Stimulated activated CD4-positive, alpha-beta T cell treated with anti-CD3 and anti-CD28 coated beads, Interleukin-1b, Interleukin-23, amount 100 ng/mL, for 1 hour (primary cell): ENCODE measurements at places on chromosomes 12 and 14.

- no peak for DNase-seq
Observed at GRCh38 chr12:93706824-93707223, 29.6 kb downstream of the CRADD start.

DNA sequence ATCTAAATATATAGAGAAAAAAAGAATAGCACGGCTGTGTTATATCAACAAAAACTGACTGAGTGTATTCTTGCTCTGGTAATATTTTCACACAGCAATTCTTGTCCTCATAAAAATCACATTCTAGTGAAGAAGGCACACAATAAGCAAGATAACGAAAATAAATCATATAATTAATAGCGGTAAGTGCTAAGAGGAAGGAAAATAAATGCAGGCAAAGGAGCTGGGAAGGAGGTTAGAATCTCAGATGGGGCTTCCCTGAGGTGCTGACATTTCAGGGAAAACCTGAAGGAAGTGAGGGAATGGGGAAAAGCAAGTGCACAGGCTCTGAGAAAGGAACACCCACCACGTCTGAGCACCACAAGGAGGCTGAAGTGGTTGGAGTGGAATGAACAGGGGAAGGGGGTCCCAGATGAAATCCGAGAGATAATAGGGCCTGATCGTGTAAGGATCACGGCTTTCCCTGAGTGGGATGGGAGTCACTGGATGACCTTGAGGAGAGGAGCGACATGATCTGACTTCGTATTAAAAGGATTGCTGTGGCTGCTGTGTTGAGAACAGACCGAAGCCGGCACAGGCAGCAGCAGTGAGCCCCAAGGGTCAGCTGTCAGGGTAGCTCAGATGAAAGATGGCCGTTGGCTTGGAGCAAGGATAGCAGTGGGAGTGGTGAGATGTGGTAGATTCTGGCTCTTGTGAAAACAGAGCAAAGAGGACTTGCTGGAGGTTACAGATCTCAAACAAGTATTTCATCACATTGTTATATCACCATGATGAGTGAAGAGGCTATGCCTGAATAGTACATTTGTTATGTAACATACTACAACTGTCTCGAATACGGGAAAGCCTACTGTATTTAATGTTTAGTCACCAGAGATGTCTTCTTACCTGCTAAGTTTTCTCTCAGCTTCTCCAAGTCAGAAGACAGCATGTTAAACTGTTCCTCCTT, 67.1 kb upstream of the VPS33A start:
- DNase-seq, result no peak

GRCh38 chr12:26760657-26761293, 72.2 kb downstream of the ITPR2 start:
- DNase-seq, result no peak

DNA sequence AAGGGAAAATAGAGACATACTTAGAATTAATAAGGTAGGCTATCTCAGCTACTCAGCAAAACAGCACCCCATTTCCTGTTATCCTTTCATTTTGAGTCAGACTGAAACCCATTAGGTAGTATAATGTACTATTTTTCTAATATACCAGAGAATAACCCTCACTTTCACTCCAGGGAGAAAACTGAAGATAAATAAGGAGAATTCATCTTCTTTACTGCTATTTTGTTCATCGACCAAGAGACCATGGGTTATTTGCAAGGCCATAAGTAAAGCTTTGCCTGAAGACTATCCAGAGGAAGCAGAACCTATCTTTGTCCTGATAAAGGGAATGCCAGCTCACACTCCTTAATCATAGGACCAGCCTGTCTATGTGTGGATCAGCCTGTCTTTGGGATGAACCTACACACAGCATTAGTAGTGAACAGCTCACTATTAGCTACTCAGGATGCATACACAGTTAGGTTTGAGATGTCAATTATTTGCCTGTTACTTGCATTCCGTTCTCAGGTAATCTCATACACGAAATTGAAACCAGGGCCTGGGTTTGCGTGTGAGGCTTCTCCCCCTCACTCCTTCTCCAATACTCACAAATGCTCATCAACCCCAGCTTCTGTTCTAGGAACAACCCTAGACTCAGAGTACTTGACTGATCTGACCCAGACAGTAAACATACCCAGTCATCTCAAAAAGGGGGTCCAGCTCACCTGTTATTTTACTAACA, 124.4 kb downstream of the DAD1 start:
- DNase-seq, result no peak

- no peak for DNase-seq
Observed at GRCh38 chr14:75132382-75133086, 5.7 kb upstream of the NEK9 start.

DNA sequence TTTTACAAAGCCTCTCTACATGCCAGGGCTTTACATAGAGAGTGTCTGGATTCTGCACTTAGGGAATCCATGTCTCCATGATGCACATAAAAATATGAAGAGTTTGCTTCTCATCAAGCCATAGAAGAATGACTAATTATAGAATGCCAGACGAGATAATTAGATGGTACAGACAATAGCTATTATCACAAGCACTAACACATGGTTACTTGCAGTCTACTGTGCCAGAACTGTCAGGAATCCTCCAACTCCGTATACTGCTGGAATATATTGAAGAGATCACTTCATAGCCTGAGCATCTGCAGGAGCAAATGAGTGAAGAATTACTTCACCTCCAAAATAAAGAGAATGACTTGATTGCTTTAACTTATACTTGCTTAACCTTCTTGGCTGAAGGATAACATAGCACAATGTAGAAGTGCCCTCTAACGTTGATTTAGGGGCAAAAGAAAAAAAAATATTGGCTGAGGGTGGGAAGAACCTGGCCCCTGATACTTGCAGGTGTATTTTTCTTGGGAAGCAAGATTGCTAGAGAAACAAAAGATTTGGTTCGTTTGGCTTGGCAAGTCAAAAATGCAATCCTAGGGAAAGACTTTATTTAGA, 272.8 kb upstream of the FAR2 start:
- no peak for DNase-seq

DNA sequence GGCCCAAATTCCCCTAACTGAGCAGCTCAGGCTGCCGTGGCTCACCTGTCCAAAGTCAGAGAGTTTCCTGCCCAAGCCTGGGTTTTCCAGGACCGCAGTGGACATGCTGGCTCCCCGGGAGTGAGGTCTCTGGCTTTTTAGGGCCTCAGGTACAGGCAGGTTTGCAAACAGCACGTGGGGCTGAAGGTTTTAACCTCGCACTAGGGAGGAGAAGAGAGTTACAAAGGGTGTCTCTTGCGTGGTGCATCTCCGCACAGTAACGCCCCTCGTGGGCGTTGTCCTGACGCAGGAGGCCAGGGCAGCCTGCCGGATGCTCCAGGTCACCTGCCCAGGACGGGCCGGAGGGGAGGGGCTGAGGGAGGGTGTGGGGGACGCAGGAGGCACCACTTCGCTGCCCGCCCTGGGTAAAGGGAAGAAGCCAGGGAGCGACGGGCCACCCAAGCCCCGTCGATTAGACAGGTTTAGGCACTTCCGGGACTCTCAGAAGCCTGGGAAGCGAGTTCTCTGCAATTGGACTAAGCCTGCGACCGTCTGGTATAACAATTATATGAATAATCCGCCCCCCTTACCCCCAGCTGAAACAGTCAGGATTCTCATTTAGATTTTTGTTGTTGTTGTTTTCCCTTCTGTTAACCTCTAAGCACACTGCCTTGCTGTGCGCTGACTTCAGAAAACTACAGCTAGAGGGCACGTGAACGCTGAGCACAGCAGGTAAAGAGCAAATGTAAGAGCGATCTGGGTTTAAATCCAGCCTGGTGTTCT, at the start of gene PAH:
PAH (minus strand) TSS at position 219 of the 762 bp plus-strand sequence; CDS start at position 105, 114 bp downstream.
- no peak for DNase-seq

- DNase-seq, result no peak
Observed at GRCh38 chr12:38904537-38905479, 583 bp downstream of the CPNE8 start.

DNA sequence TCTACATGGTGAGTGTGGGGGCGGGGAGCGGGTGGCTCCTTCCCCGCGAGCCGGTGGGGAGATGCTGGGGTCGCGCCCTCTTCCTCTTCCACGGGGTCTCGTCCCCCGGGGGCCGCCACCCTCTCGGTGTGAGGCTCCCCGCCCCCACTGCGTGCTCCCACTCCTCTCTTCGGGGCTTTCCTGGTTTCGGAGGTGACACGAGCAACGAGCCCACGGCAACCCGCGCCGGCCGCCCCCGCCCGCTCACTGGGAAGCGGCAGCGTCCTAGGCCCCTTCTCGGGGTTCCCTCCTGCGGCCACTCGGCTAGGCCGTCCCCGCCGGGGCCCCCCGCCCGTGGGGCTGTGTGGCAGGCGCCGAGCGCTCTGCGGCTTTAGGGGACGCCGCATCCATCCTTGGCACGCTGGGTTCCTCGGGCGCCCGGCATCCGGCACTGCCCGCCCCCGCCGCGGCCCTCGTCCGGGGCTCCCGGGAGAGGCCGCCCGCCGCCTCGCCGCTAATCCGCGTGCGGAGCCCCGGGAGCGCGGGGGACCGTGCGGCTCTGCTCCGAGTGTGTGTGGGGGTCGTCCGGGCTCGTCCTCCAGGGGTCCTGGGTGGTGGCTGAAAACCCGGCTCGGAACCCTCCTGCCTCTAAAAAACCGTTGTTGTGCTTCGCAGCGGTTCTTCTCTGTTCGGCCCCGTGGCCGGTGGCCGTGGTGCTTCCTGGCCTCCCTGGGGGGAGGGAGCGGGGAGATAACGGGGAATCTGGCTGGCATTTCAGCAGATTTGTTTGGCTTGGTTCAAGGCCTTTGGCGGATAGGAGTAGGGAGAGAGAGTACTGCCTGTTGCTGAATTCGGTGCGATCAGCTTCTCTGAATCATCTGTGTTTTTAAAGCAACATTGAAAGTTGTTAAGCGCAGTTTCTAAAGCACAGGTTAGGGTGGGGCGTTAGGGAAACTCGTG, 1.0 kb downstream of the PCNX1 start:
- no peak for DNase-seq

- no peak for DNase-seq
Observed at GRCh38 chr12:75655315-75655806, 144.0 kb upstream of the KRR1 start.

GRCh38 chr14:37122288-37122687, 50.1 kb downstream of the SLC25A21 start:
- DNase-seq, result no peak

DNA sequence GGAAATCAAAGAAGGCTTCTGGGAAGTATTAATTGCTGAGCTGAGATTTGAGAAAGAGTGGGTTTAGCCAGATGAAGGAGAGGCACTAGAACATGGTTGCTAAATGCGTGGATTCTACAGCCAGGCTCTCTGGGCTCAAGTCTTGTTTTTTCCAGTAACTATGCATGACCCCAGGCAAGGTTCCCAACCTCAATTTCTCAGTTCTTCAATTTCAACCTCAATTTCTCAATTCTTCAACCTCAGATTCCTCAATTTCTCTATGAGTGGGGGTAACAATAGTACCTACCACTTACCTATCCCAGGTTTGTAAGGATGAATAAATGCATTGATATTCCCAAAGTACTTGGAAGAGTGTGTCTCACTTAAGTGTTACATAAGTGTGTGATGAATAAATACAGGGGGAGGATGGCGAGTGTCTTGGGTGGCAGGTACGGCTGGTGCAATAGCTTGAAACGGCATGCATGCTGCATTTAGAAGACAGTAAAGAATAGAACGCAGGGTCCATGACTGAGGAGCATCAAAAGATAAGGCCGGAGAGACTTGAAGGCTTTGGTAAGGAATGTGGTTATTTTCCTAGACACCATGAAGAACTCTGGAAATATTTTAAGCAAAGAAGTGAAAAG, 149.1 kb upstream of the ATP2B1 start:
- no peak for DNase-seq

DNA sequence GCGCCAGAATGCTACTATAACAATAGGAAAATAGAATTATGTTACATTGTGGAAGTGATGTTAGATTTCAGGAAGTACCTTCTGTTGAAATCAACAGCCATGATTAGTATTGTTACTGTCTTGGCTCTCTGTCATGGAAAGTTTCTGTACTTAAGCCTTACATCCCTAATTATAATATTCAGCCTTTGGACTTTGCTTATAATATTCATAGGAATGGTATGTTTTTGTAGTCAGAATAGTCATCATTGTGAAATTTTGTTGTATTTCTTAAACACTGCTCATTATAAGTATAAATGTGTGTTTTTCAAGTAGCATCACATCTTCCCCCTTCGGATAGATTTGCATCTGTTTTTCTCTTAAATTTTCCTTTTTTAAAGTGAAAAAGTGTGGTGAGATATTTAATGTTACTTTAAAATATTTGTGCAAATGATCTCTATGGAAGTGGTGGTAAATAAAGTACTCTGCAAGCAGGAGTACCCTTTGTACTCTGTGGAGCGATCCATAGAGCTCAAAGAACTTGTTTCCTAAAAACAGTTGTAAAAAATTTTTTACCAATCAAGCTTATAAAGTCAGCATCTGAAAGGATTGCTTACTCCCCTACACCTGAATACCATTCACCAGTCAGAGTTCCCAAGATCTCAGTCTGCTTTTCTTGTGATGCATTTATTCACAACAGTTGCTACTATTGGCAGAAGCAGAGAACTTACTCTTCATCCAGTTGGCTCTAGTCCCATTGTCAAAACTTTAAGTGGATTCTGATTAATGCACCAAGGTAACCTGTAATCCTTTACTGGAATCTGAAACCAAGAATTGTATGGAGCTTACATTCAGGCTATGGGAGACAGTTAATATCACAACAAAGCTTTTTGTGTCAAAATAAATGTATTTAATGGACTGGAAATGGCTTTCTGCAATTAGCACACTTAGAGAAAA, 87.8 kb downstream of the RIC8B start:
- DNase-seq, result no peak

- no peak for DNase-seq
Observed at GRCh38 chr12:104187446-104188155, 28.0 kb upstream of the TXNRD1 start.

DNA sequence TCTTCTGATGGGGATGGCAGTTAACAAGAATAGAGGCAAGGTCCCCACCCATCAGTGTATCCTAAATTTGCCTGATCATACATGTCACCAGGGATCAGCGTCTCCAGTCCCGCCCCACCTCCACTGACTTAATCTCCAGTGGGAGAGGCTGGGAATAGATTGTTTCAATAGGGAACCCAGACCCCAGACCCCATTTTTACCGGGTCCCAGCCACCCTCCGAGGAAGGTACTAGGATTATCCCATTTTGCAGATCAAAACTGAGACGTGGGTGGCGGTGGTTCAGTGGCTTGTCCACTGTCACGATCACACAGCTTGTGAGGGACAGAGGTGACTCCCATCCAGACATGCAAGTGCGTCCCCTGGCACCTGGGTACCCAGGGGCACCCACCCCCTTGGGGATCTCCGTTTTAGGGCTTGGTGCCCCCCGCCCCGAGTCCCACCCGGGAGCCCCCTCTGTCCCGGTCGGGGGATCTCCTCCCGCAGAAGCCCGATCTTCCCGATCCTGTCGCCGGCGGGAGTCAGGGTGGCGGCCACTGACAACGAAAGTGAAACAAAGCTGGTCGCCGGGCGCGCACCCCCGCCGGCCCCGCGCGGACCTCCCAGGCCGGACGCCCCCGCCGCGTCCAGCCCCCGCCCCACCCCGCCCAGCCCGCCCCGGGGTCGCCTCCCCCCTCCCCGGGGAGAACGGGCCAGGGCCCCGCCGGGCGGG, 523 bp downstream of the WSB2 start:
- DNase-seq, result no peak

DNA sequence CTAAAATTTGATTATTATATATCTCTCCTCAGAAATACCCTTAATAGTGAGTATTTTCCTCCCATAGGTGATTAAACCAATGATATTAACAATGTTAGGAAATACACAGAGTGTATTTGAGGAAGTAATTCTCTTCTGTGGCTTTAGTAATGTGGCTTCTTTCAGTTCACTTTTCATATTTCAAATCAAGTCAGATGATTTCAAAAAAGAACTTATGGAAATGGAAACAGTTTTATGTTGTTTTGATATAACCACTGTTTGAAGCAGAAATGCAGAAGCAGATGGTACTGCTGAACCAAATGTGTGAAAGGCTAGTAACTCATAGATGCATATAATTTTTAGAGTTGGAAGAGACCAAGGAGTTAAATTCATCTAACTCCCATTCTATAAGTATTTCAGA, 1.9 kb upstream of the GPR33 start:
- no peak for DNase-seq
